NCI-H1930 (cell line): ENCODE measurements at places on chromosomes 7 and 10.

GRCh38 chr10:9869205-9869604, 1148.5 kb upstream of the CELF2 start:
- DNase-seq: no peak

DNA sequence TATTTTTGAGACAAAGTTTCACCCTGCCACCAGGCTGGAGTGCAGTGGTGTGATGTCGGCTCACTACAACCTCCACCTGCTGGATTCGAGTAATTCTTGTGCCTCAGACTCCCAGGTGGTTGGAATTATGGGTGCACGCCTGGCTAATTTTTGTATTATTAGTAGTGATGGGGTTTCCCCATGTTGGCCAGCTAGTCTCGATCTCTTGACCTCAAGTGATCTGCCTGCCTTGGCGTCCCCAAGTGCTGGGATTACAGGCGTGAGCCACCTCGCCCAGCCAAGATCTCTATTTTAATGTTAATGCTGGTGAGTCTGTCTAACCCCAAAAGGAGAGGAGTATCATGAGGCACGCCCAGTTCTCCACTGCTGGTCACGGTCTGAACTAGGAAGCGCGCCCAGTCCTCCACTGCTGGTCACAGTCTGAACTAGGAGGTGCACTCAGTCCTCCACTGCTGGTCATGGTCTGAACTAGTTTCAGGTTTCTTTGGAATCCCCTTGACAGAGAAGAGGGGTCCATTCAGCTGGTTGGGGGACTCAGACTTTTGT, 5.6 kb upstream of the LRRC27 start:
- no peak for DNase-seq

GRCh38 chr7:102318482-102318971, 31.9 kb downstream of the SH2B2 start:
- no peak for DNase-seq

GRCh38 chr10:24262929-24263590, 54.1 kb downstream of the KIAA1217 start:
- no peak for DNase-seq

DNA sequence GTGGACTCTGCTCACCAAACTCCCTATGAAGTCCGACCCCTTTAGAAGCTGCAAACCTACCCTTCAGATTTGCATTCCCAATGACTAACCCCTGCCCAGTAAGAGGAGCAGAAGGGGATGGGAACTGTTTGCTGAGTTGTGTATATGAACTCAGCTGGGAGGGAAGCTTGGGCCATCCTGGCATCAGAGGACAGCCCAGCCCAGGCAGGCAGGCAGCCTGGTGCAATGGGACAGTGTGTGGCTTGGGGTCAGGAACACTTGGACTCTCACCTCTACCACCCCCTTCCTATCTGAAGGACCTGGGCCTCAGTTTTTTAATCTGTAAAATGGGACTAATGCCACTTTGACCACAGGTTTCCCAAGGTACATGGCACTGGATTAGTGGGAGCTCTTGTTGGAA, 147.4 kb upstream of the GPR26 start:
- DNase-seq: no peak

DNA sequence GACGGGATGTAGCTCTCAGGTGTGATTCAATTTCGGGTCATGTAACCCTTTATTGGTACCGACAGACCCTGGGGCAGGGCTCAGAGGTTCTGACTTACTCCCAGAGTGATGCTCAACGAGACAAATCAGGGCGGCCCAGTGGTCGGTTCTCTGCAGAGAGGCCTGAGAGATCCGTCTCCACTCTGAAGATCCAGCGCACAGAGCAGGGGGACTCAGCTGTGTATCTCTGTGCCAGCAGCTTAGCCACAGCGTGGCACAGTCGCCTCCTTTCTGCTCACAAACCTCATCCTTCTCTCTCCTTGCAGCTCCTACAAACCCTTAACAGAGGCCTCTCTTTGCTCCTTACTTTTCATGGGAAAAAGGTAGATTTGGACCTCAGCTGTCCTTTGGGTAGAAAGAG, 197.5 kb upstream of the PRSS58 start:
- DNase-seq: no peak

DNA sequence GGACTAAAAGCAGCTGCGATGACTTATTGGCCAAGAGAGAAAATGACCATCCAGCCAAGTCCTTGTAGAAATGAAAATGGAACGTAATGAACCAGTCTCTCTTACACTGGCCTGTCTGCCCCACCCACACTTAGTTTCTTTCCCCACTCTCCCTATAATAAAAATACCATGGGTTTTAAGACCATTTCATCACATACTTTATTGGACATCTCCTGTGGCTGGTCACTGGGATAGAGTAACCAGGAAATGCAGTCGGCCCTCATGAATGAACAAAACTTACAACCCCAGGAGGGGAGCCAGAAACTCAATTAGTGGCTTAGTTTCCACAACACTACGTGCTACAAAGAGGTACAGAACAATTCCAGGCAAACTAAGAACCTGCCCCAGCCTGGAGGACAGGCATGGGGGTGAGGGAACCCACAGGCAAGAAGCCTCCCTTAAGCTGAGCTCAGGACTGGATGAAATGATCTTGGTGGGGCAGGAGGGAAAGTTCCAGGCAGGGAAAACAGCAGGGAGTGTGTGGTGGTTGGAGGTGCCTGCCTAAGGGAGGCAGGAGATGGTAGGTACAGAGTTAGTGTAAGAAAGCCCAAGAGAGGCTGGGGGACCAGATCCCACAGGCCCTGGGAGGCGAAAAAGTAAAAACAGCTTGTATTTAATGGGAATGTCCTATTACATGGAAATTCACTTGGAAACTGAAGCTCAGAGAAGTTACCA, 29.6 kb downstream of the MKI67 start:
- DNase-seq: no peak

DNA sequence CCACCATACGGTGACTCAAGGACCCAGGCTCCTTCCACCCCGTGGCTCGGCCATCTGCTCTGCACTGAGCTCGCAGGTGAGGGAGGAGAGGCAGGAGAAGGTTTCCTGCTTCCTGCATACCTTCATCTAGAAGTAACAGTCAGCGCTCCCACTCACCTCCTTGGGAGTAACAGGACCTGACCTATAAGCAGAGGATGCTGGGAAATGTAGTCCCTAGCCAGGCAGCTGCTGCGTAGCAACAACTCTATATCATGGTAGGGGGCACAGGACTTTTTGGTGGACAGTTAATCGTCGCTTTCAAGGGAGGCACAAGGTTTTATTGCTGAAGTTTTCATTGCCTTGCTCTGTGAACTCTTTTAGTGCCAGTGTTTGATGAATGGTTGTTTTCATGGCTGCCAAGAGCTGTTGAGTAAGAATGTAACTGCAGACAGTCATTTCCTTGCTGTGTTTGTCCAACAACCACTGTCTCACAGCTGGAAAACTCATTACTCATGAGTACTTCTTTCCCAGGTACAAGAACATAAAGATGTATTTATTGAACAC, 10.2 kb upstream of the ZFYVE27 start:
- no peak for DNase-seq

DNA sequence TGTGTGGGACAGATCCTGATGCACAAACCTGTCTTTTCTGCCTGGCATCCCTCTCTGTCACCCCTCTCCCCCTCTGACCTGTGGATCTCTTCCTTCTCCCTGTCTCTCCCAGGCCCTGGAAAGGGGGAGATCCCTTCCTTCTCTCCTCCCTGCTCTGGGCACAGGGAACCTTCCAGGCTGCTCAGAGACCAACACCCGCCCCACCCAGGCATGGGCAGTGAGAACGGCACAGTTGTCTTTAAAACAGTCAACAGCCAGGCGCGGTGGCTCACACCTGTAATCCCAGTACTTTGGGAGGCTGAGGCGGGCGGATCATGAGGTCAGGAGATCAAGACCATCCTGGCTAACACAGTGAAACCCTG, 34.7 kb downstream of the KCNH2 start:
- DNase-seq: no peak
